ENCODE measurements at places on chromosomes 1 and 21.

GRCh38 chr1:238672262-238672661, 714.1 kb upstream of the CHRM3 start:
- DNase-seq, result no peak

- no peak for DNase-seq
Measured at GRCh38 chr1:103517380-103518047, 8.0 kb upstream of the RNPC3 start.

GRCh38 chr1:17606826-17607440, 67.4 kb downstream of the ARHGEF10L start:
- no peak for DNase-seq

DNA sequence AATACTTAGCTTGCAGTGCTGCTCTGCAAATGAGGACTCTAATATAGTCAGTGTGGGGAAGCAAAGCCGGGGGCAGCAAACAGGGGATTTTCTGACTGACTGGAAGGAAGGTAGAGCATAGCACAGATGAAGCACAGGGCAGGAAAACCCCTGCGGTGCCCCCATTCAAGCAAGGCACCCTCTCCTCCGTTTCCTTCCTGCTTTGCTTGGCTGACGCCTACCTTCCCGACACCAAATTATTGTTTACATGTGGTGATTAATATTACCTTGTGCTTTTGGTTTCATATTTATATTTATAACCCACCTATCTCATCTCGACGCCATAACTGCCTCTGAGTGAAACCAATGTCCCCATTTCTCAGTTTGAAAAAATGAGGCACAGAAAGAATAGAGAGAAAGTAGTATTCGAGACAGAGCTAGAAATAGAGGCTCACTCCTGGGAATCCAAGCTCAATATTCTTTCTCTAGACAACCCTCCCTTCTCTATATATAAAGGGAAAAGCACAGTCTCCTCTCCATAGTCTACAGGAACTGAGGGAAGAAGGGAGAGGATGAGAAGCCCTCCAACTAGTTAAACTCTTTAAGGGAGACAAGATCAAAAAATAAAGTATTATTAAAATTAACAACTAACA, 41.3 kb downstream of the PIK3C2B start:
- peak; percentile 67 for DNase-seq

GRCh38 chr1:12177156-12177998, 10.6 kb downstream of the TNFRSF1B start:
- DNase-seq, result no peak

GRCh38 chr1:100347009-100347966, 5.0 kb upstream of the CDC14A start:
- no peak for DNase-seq

DNA sequence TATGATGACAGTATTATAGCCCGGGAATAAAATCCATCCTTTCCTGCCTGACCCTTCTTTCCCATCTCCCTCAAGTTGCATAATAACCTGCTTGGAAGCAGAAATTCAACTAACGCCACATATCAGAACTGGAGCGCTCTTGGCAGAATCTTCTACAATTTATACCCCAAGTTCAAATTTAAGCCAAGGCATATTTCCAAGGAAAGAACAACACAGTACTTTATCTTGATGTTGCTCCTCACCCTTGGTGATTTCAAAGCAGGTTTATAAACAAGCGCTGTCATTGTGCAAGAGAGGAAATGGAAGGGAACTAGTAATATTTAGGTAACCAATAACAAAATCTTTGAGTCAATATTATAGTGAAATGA, 38.0 kb upstream of the PTGFRN start:
- DNase-seq, result no peak

- no peak for DNase-seq
Measured at GRCh38 chr1:15538771-15539170, 12.1 kb downstream of the DNAJC16 start.

Data from T-helper 2 cell (primary cell).